ENCODE measurements at places on chromosomes 6 and 20. TPM values are rescaled to one million over a fixed set of nuclear protein-coding genes. Genes with fewer than 3 reads are reported as not detected.
A peak's percentile ranks its signal among the peaks of the same experiment; 100 is the strongest.

DNA sequence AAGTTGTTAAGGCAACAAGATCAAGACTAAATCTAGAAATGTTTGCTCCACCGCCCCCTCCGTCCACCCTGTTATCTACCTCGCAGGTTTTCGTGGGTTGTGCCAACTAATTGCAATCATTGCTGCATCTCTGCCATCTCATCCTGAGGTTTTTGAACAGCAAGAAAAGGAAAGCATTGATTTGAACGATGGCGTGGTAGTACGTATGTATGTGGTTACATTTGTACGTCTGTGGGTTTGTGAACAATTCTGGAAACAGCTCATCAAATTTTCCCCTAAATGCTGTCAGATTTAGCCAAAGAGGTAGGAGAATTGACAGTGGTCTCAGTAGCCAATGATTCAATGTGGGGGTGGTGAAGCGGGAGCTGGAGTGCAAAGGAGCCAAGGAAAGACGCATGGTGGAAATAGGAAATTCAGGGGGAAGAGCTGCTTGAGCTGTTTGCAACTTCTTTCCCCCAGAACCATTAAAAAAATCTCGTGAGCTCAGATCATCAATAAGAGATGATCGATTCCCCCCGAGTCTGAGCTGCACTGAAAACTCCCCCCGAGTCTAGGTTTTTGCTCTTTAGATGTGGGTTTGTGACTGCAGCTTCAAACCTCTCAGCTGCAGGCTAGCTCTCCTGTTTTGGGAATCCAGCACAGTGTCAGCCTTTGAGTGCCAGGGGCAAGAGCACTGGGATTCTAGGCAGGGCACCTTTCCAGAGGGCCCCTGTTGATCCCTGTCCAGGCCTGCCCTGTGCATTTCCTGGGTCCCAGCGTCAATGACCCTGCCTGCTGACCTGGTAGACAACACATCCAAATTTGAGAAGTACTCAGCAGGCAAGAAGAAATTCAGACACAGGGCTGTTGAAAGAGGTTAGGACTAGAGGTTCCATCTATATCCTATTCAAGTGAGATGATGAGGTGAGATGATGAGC, 72.6 kb upstream of the LY86 start:
- H3K4me3 ChIP-seq: no peak overlapping the region
- no peak overlapping the region for H3K27ac ChIP-seq
- no peaks in the 10 kb centered on the region for H3K27me3 ChIP-seq
- H3K4me1 ChIP-seq: no peaks in the 10 kb centered on the region

Gene SLC17A1
- total RNA-seq: not detected

DNA sequence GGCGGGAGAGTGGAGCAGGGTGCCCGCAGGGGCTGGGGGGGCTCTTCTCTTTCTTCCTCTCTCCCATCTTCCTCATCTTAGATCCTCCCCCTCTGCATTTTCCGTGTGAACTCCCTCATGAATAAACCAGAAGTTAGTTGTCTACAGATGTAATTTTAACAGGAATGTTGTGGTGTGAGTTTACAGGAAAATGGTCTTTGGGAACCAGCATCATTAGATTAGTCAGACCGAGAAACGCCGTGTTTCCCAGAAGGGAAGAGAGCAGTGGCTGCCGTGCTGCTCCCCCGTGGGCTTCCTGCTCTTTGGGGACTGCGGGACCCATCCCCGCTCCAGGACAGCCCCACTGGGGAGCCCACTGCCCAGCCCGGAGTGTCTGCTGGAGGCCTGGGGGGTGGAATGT, 3.4 kb downstream of the MYT1 start:
- peaks cover 43% of the 10 kb centered on the region for H3K27me3 ChIP-seq
- no peak overlapping the region for H3K4me3 ChIP-seq
- H3K36me3 ChIP-seq: no peaks in the 10 kb centered on the region
- peak; percentile 11 for DNase-seq
- no peak overlapping the region for H3K27ac ChIP-seq
- no peaks in the 10 kb centered on the region for H3K4me1 ChIP-seq

DNA sequence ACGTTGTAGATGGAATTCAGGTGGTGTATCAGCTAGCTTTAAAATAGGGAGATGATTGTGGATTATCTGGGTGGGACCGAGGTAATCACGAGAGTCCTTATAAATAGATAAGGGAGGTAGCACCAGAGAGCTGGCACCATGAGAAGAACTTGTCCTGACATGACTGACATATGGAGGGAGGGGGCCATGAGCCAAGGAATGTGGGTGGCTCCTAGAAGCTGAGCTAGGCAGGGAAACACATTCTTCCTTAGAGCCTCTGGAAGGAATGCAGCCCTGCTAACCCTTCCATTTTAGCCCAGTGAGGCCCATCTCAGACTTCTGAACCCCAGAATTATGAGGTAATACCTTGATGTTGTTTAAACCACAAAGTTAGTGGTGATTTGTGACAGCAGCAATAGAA, 321.1 kb upstream of the SULF2 start:
- no peaks in the 10 kb centered on the region for H3K4me1 ChIP-seq
- H3K4me3 ChIP-seq: no peak overlapping the region
- no peak overlapping the region for H3K27ac ChIP-seq
- no peaks in the 10 kb centered on the region for H3K27me3 ChIP-seq
- H3K36me3 ChIP-seq: no peaks in the 10 kb centered on the region

Gene LY6G5B
- total RNA-seq: 11.0 TPM

DNA sequence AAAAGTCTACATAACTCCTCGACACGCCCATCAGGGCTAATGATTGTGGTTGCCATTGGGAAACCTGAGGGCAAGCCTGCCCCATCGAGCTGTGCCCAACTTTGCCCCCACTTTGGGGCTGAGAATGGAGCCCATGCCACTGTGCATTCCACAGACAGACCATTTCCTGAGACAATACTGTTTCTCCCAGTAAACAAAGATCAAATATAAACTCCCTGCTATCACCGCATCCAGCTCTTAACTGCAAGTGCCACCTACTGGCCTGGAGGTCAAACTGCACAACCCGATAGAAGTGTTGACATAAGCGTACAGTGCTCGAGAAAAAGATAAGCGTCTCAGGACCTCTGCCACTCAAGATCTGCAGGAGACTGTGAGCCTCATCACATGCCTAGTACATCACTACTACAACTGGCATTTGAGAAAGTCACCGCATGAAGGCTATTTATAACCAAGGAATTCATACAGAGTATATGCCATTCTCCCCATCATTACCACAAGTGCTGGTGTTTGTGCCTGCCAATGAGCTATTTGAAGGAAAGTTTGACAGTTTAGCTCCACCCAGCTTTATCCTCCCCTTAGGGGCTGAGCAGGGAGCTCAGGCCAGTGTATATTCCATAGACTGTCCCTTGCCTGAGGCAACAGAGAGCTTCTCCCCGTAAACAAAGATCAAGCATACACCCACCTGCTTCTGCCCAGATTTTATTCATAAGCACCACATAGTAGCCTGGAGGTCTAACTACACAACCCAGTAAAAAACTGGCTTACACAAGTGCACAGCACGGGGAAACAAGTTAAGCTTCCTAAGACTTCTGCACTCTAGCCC, 4.5 kb upstream of the DEFB126 start:
- H3K4me1 ChIP-seq: no peaks in the 10 kb centered on the region
- H3K36me3 ChIP-seq: no peaks in the 10 kb centered on the region
- H3K27me3 ChIP-seq: no peaks in the 10 kb centered on the region
- no peak overlapping the region for H3K4me3 ChIP-seq

DNA sequence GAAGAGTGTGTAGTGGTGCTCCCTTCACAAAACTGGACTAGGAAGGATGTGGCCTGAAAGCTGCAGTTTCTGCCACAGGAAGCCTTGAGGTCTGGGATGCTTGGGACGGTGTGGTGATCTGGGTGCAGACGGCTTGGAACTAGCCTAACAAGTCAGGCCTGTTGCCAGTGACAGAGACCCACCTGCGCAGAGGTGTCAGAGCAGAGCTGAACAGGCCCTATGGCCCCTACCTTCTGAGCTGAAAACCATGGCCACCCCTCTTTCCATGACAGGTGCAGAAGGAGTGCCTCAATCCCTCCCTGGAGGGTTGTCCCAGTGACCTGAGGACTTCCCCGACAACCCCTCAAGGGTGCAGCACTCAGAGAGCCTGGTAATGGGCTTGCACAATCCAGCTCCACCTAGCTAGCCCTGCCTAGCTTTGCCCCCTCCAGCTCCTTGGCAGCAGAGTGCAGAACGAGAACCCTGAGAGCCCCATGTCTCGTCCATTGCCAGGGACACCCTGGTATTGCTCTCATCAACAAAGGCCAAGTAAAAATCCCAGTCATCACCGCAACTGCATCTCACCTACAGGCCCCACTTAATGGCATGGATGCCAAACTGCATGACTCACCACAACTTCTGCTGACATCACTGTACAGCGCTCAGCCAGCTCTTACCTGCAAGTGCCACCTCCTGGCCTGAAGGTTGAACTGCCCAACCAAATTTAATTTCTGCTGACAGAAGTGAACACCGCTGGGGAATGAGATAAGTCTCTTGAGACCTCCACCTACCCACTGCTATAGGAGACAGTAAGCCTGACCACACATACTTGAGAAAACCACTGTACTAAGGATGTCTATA, 563.1 kb downstream of the TFAP2A start:
- no peaks in the 10 kb centered on the region for H3K36me3 ChIP-seq
- no peak for DNase-seq
- H3K27ac ChIP-seq: no peak overlapping the region
- no peak overlapping the region for H3K4me3 ChIP-seq

DNA sequence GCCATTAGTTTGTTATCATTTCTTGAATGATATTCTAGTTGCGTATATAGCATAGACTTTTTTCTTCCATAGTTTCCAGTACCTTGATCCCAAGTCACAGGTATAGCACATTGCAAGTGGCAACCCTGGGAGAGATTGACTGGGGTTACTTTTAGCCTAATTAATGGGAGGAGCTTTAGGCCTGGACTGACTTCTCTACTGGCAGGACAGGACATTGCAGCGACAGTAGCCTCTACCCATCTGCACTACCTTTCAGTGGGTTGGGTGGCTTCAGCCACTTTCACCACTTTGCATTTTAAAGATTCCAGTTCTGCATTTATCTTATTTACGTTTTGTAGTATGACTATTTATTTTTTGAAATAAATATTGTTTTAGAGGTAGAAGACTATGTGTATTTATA, 320.3 kb downstream of the RIMS1 start:
- H3K27me3 ChIP-seq: no peaks in the 10 kb centered on the region
- DNase-seq: no peak
- no peaks in the 10 kb centered on the region for H3K4me1 ChIP-seq
- no peaks in the 10 kb centered on the region for H3K36me3 ChIP-seq
- no peak overlapping the region for H3K27ac ChIP-seq
- H3K4me3 ChIP-seq: no peak overlapping the region

- H3K27me3 ChIP-seq: no peaks in the 10 kb centered on the region
- no peaks in the 10 kb centered on the region for H3K4me1 ChIP-seq
- H3K36me3 ChIP-seq: no peaks in the 10 kb centered on the region
- no peak overlapping the region for H3K4me3 ChIP-seq
- DNase-seq: no peak
- no peak overlapping the region for H3K27ac ChIP-seq
Observed at GRCh38 chr6:162485464-162485863, 242.1 kb downstream of the PRKN start.

Gene FRK
- total RNA-seq: 7.4 TPM

- no peaks in the 10 kb centered on the region for H3K36me3 ChIP-seq
- H3K27ac ChIP-seq: no peak overlapping the region
- H3K27me3 ChIP-seq: no peaks in the 10 kb centered on the region
- H3K4me1 ChIP-seq: no peaks in the 10 kb centered on the region
Observed at GRCh38 chr6:168606722-168607121, 165.7 kb downstream of the SMOC2 start.

DNA sequence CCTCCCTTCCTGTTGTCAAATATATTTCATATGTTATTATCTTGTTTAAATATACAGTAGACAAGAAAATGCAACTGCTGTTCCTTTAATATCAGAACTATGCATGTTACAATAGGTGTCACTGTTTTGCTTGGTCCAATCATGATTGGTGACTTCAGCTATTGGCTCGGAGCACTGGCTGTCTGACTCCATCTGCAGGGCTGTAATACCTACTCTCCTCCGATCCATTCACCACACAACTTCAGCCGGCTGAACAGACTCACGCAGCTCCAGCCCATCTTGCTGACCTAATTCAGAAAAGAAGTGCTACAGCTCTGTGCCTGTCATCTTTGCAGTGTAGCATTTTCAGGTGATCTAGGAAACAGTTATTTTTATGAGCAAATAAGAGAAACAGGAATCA, at the start of gene BTBD3:
TSS of gene BTBD3 (plus strand) at position 231 of the 400 bp plus-strand sequence. CDS start 383 bp downstream, outside the sequence.
- DNase-seq: peak; percentile 43

DNA sequence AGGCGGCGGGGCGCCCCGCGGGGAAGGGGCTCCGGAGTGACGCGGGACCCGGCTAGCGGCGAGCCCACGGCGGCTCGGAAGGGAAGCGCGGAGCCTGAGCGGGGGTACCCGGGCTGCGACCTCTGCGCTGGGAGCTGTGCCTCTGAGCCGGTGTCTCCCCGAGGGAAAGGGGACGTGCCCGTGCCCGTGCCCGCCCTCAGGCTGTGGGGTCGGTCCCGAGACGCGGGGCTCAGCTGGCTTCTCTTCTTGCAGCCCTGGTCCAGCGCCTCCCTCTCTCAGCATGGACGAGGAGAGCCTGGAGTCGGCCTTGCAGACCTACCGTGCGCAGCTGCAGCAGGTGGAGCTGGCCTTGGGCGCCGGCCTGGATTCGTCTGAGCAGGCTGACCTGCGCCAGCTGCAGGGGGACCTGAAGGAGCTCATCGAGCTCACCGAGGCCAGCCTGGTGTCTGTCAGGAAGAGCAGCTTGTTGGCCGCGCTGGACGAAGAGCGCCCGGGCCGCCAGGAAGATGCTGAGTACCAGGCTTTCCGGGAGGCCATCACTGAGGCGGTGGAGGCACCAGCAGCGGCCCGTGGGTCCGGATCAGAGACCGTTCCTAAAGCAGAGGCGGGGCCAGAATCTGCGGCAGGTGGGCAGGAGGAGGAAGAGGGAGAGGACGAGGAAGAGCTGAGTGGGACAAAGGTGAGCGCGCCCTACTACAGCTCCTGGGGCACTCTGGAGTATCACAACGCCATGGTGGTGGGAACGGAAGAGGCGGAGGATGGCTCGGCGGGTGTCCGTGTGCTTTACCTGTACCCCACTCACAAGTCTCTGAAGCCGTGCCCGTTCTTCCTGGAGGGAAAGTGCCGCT, 686 bp downstream of the ZGPAT start:
- DNase-seq: peak; percentile 53
- H3K4me1 ChIP-seq: peaks cover 32% of the 10 kb centered on the region
- H3K27ac ChIP-seq: peak overlapping the region; percentile 95
- H3K4me3 ChIP-seq: peak overlapping the region; percentile 96
- no peaks in the 10 kb centered on the region for H3K27me3 ChIP-seq

GRCh38 chr6:113995634-113996033, 24.7 kb upstream of the HDAC2 start:
- H3K27me3 ChIP-seq: no peaks in the 10 kb centered on the region
- H3K4me3 ChIP-seq: no peak overlapping the region
- no peaks in the 10 kb centered on the region for H3K36me3 ChIP-seq
- peaks cover 14% of the 10 kb centered on the region for H3K4me1 ChIP-seq
- DNase-seq: peak; percentile 56

DNA sequence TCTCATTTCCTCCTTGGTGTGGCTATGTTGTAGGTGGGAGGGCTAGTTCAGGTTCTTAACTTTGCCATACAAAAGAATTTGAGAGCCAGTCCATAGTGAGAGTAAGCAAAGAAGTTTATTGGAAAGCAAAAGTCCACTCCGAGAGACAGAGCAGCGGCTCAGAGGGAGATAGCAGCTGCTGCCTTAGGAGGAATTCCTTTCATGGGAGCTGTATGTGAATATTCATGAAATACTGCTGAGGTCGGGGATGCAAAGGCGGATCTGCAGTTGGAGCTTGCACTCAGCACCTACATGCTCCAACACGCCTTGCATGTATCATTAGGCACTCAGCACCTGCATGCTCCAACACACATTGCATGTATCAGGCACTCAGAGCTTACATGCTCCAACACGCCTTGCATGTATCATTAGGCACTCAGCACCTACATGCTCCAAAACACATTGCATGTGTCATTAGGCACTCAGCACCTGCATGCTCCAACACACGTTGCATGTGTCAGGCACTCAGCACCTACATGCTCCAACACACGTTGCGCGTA, 54.9 kb downstream of the CDH4 start:
- H3K27me3 ChIP-seq: no peaks in the 10 kb centered on the region
- H3K4me1 ChIP-seq: no peaks in the 10 kb centered on the region
- H3K36me3 ChIP-seq: no peaks in the 10 kb centered on the region
